ENCODE measurements at places on chromosomes 6 and 20.

DNA sequence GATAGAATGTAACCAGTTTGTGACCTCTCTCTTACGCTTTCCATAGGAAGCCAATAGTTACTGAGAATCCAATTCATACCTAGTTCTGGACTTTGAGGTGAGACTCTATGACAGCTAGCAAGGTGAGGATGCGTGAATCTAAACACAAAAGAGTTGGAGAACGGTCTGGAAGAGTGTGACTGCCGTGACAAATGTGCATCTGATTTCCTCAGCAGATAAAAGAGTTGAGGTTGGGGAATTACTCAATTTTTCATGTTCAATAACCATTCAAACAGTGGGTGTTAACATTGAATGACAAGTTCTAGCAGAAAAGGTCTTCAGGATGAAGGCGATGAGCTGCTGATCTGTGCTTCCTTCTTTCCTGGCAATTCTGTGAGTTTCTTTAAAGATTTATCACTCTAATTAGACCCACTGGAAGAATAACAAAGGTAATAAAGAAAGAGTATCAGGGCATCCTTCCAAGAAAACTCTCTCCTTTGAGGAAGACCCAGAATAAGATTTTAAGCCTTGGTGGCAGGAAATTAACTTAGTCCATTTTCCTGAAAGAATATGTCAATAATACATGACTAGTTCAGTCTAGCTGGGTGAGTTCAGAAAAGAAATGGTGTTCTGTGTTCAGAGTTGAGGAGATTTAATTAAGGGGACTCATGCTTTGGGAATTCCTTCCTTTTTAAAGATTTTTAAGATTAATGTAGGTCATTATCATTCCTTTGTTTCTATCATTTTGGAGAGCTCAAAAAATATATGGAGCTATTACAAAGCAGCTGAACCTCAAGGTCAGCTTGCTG is 24.5 kb downstream of the KIF3B start:
- DNase-seq: no peak

- DNase-seq: no peak
Measured at GRCh38 chr6:148001844-148002642, 340.6 kb upstream of the SASH1 start.

GRCh38 chr6:145247692-145248419 is 487.5 kb downstream of the EPM2A start:
- DNase-seq: no peak

- DNase-seq: no peak
Measured at GRCh38 chr6:167327391-167327790, 2.5 kb downstream of the TTLL2 start.

DNA sequence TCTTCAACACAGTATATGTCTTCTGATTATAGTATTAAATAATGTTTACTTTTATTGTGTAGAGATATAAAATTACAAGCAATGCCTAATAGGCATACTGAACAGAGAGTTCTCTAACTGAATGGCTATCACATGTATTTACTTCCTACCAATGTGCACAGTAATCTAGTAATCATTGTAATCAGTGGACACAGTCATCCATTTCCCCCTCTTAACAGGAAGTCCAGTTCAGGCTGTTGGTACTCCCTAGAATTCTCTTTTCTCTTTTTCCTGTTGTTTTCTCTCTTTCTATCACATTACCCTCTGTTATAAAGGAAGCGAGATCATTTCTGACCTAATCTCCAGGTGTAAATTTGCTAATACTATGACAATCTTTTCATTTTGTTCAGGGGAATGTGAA is 172.5 kb downstream of the HTR1B start:
- DNase-seq: no peak

- DNase-seq: no peak
Measured at GRCh38 chr20:6884114-6884513, 116.6 kb downstream of the BMP2 start.

DNA sequence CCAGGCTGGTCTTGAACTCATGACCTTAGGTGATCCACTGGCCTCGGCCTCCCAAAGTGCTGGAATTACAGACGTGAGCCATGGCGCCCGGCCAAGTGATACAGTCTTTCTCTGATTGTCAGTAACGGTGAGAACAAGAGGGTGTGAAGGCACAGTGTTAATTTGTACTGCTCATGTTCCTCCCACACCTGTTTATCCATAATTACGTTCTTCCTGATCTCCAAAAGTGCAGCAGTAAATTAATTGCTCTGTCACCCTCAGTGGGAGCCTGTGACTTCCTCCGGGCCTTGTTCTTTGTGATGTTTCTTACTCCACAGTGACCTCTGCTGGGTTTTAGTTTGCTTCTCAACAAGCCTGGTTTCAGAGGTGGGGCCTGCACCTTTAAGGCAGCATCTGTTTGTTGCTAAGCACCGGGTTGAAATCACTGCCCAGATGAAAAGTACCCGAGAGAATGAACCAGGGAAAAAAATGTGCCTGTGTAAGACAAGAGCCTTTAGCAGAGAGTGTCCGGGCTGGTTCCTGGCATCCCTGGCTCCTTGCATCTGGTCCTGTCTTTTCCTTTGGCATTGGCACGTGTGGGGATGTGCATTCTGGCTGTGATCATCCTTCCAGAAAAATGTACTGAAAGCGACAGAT is 89.1 kb upstream of the CLDN20 start:
- DNase-seq: peak; percentile 34

DNA sequence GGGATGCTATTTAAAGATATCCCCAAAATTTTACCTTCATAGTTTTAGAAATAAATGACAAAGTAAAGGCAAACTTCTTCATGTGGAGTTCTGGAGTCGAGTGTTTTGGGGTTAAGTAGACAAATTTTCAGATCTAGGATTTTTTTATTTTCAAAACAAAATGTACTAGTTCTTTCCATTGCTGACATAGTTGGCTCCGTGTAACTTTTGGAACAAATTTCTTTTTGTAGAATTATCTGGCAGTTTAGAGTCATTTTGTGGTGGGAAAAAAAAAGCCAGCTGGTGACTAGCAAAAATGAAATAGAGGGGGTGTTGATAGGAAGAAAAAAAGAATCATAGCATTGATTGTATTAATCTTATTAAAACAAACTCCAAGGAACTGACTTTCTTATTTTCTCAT is 131.6 kb upstream of the TCF21 start:
- DNase-seq: no peak

- no peak for DNase-seq
Measured at GRCh38 chr6:16236631-16237199, 1.7 kb upstream of the GMPR start.

GRCh38 chr20:53510704-53511103 is 82.9 kb downstream of the ZNF217 start:
- DNase-seq: no peak

GRCh38 chr6:13177664-13178063 is 150.7 kb downstream of the TBC1D7 start:
- no peak for DNase-seq

Measured in activated T-helper 9 cell treated with anti-CD3 and anti-CD28 coated beads, Interleukin-2, amount 50 U/mL, for 16 hours (primary cell).